G401 (cell line): ENCODE measurements at places on chromosomes 11 and 22.

GRCh38 chr11:109507836-109508561 lies 86.0 kb downstream of the C11orf87 start:
- no peak for DNase-seq

DNA sequence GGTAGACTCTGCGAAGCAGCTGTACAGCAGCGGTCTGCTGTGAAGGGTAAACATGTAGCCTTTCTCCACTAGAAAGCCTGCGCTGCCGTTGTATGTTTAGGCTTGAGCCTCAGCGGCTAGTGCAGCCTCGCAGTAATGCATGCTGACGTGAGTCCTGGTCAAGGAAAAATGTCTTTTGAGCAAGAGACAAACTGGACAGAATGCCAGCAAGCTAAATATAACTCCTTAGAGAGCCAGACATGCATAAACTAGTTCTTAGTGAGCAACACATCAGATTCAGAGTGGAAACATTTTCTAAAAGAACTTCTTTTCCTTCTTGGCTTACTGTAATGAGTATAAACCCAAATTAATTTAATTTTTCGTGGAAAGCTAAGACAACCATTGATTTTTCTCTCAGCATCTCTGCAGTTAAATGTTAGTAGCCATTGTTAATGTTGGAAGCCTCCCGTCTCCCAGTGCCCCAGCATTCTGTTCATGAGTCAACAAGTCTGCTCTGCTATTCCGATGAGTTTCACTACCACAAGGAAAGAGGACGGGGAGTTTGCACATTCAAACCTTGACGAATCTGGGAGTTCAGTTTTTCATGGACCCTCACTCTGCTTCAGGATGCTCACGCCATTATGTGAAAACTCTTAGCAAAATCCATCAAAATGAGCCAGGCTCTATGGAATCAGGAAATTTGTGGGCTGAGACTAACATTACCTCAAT lies 51.4 kb downstream of the JAM3 start:
- DNase-seq: peak; percentile 73

- no peak for DNase-seq
Observed at GRCh38 chr22:36770513-36771231, 5.2 kb downstream of the IFT27 start.

DNA sequence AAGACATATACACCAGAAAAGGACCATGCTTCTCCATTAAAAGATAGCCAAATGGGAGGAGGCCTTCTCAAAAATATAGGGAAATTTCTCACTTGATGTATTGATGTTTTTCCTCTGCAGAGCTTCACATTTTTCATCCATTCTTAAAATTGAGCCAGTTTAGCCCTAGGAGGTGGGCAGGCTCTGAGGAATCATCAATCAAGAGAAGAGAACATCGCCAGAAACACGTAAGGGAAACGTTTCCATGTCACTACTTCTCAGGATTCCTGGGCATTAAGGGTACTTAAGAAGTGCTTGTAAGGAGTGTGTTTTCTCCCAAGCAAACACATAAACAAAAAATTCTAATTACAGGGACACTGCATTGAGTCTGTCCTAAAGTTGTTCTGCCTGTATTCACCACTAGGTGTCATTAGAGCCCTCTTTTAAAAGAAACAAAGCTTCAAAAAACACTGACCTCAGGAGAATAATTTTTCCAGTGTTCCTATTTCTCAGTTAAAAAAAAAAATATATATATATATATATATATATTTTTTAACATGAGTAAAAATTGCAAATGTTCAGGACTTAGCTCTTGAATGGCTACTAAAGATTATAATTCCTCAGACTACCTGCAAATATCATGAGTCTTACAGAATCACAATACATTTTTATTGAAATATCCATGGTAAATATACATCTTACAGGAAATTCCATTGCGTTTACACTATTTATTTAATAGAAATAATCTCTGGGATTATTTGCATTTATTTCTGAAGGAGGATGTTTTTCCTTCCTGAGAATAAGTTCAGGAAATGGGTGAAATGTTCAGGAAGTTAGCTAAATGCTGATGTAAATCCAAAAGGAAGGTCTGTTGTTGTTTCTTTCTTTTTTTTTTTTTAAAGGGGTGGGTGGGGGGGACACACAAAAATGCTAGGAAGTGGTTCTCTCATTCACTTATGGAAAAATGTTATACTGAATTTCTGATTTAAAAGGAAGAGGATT lies 16.0 kb downstream of the FZD4 start:
- DNase-seq: peak; percentile 71

DNA sequence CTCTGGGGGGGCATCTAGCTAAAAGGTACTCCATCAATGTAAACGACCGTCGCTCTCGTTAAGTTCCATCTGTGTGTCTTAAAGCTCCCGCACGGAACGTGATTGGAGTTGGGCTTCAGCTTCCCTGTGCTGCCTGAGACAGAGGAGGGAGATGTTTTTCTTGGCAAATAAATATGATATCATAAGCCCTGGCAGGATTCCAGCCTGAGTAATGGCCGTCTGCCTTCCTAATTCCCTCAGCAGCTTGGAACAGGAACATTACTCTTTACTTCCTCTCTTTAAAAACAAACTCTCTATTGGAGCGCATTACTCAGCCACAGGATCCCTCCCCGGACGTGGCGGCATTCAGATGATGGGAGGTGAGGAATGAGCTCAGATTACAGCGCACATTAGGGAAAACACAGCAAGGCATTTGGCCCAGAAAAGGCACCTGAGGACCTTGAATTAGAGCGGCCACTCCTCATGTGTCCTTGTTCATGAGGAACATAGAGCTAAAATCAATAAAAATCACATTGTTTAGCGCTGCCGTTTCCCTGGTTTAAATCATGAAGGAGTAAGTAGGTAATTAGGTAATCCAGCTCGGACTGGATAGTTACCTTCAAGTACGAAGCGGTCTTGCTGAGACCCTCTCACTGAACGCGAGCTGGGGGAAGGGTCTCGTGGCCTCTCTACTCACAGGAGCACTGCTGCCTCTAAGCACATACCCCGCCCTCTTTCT lies 230.4 kb downstream of the ST3GAL4 start:
- peak; percentile 75 for DNase-seq

DNA sequence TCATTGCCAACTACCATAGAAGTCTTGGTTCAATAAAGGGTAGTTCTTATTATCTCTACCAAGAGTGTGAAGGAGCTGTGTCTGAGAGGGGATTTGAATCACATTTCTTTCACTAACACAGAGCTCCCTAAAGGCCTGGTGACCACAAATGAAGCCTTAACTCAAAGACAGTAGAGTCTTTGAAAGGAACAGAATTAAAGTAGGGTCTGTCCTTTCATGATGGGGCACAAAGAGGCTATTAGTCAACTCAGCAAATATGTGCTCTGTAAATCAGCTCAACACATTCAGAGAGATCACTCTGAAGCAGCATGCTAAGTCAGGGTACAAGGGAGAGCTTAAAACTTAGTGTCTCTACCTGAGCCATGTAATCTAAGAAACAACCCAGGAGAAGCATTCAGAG lies 212.4 kb upstream of the SYN3 start:
- no peak for DNase-seq

- peak; percentile 1 for DNase-seq
Observed at GRCh38 chr11:134819041-134819440, 407.0 kb upstream of the B3GAT1 start.
